ENCODE measurements at places on chromosomes 1 and 21.

- no peak for DNase-seq
Measured at GRCh38 chr1:211172657-211173056, 38.7 kb upstream of the KCNH1 start.

DNA sequence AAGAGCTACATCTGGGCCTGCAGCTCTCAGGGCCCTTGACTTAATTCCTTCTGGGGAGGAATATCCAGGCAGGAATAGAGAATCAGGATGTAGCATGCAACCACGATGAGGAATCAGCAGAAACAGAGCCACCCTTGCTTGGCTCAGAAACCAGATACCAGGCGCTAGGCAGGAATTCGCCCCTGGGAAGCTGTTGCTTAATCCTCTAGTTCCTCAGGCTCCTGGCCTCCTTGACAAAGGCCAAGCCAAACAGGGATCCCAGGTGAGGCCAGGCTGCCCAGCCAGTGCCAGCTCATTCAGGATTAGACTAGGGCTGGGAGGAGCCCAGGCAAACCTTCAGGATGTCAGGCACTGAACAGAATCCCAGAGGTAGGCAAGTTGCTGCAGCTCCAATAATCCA lies 48.2 kb upstream of the IRF2BP2 start:
- DNase-seq: no peak

DNA sequence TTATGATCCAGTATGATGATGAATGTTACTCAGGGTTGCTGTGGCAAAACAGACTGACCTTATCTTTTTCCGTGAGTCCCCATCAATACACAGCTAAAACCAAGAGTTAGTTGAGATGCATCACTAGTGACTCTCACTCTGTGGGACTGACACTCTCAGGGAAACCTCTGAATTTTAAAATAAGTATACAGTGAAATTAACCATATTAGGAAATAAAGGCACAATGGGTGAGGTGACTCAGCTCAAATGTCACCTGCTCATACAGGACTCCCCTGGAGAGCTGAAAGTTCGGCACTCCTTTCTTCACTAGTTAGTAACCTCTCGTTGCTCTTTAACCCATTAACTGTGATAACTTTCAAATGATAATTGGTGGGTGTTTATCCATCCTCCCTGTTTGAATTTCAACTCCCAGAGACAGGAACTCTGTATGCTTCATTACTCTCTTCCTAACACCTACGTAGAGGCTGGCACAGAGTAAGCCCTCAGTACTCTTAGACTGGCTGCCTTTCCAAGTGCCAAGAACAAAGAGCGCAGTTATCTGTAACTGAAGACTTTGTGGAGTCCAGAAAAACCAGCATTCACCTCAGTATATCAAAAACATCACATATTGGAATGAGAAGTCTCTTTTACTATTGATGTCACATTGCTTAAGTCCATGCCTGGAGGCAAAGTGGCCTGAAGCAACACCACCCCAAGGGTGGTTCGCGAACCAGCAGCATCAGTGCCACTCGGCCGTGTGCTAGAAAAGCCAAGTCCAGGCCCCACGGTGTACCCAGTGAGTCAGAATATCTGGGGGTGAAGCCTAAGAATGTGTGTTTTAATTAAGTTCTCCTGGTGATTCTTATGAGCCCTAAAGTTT lies 91.1 kb downstream of the NIBAN1 start:
- no peak for DNase-seq

- no peak for DNase-seq
Measured at GRCh38 chr1:156386949-156387869, 18.2 kb downstream of the RHBG start.

DNA sequence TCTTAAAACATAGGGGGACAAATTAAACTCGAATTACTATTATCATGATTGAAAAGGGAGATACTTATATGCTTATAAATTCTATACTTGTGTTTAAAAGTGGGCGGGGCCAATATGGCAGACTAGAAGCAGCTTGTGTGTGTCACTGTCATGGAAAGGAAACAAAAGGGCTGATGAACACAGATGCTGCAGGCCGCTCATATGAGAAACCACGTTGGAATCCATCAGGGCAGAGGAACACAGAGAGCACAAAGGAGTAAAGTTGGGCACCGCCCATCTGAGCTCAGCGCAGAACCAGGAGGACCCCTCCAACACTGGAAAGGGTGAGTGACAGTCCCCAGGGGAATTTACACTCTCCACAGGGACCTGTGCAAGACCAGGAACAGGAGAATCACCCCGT lies 107.0 kb downstream of the SLC5A9 start:
- DNase-seq: no peak

DNA sequence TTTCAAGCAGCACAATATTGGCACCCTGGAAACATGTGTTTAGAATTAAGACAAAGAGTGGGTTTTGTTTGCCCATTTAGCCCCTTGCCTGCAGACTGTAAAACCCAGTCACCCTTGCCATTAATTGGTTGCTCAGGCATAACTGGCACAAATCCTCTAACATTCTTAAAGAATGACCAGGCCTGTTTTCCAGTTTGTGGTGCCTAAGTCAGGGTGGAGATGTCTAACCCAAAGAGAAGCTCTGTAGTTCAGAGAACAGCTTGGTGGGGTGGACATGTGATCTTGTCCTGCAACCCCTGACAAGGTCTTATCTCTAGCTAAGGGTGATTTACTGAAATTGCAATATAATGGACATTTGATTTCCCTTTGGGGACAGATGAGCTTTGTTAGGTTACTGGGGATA lies 8.8 kb upstream of the ANGPTL7 start:
- no peak for DNase-seq

- no peak for DNase-seq
Measured at GRCh38 chr1:93635614-93636543, 45.8 kb downstream of the BCAR3 start.

- no peak for DNase-seq
Measured at GRCh38 chr1:164311377-164311776, 247.6 kb upstream of the PBX1 start.

DNA sequence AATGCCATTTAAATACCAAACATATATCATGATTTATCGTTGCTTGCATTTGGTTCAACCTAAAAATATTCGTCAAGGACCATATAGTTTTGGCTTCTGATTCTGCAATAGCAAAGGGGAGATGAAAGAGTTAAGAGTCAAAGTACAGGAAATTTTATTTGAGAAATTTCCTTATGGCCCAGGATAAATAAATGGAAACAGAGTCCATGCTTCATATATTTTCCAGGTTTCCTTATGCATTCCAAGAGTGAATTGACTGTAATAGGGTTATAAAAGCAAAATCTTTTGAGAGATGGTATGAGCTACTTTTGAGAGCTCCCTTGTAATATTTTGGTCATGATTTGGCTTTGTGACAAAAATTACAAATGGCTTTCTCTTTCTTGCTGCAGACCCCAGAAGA lies 140.1 kb downstream of the HMCN1 start:
- DNase-seq: no peak

DNA sequence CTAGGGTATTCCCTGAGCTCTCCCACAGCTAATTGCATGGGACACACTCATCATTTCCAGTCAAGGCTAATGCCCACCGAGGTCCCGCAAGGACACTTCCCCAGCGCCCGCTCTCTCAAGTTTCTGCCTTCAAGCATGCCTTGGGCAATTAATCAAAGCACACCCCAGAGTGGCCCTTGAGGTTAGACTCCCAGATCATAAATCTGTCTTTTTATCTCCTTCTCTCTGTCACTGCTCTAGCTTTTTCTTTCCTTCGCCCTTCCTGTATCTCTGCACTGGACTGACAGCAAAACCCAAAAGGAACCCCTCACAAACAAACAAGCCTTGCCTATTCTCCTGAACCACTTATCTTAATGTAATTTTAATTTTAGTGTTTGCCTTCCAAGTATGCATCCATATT lies 7.9 kb upstream of the EXOSC10 start:
- DNase-seq: no peak

GRCh38 chr1:21048462-21048861 lies 128.2 kb downstream of the EIF4G3 start:
- peak; percentile 69 for DNase-seq

- no peak for DNase-seq
Measured at GRCh38 chr1:241605146-241605805, 34.9 kb downstream of the CHML start.

GRCh38 chr1:227411066-227411465 lies 92.8 kb upstream of the CDC42BPA start:
- DNase-seq: no peak

DNA sequence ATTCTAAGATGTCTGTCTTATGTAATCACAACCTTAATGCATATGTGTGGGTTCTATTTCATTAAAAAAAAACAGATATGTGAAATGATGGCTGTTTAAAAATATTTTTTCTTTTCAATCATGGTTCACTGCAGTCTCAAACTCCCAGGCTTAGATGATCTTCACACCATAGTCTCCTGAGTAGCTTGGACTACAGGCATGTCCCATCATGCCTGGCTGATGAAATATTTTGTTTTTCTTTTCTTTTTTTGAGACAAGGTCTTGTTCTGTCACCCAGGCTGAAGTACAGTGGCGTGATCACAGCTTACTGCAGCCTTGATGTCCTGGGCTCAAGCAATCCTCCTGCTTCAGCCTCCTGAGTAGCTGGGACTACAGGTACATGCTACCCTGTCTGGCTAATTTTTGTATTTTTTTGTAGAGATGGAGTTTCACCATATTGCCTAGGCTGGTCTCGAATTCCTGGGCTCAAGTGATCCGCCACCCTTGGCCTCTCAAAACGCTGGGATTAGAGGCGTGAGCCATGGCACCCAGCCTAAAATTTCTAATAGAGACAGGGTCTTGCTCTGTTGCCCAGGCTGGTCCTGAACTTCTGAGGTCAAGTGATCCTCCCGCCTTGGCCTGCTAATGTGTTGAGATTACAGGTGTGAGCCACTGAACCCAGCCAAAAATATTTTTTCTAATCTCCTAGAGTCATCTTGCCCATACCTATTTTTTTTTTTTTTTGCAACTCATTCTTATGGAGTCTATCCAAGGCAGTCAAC lies 67.6 kb downstream of the GIPC2 start:
- no peak for DNase-seq

DNA sequence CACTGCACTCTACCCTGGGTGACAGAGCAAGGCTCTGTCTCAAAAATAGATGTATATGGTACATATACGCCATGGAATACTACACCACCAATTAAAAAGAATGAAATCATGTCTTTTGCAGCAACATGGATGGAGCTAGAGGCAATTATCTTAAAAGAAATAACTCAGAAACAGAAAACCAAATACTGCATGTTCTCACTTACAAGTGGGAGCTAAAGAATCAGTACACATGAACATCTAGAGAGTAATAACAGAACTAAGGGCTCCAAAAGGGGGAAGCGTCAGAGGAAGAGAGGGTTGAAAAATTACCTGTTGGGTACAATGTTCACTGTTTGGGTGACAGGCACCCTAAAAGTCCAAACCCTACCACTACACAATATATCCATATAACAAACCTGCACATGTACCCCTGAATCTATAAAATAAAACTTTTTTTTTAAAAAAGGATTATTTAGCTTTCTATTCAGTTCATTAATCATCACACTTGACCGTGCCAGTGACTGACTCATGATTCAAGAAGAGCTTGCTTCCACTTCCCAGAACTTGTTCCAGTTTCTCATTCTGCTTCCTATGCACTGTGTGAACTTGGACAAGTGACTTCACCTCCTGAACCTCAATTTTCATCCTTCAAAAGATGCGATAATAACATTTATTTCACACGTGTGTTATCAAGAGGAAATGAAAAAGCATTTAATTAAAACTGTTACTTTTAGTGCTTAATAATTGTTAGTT lies 109.6 kb downstream of the PLPP3 start:
- no peak for DNase-seq

GRCh38 chr1:215631040-215631439 lies 63.9 kb downstream of the KCTD3 start:
- DNase-seq: no peak

DNA sequence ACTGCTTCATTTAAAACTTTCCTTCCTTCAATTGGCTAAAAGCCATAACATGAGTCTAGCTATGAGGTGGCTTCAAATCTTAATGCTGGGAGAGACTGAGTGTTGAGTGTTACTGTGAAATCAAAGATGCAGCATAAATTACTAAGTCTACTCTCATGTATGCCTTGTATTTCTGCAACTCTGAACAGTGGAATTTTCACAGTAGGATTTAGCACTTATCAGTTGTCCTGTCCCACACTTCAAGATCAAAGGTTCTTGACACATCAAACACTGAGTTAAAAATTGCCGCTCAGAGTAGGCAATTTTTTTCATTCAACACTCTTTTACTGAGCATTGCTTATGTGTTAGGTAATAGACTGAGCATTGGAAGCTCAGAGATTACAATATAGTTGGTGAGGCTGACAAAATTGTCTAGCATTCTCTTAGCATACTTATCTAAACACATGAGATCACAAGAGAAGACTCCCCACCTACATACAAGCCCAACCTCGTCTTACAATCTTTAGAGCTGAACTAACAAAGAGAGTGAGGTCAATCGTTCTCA lies 56.4 kb upstream of the ADORA3 start:
- no peak for DNase-seq

DNA sequence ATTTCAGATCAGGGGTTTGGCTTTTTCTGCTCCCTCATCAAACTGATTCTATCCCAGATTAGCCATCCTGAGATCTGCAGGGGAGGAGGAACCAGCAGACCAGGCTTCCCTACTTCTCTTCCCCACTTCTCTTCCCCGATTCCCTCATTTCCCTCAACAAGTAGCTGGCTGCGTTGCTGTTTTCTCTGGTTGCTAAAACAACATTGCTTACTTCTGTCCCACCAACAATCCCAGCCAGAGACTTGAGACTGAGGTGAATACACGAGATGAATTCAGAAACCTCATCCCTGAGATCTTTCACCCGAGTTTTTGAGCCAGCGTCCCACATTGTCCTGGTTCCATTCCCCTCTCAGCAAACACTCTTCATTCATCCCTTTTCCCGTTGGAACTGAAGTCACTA lies 22.4 kb downstream of the DYRK3 start:
- DNase-seq: no peak

- no peak for DNase-seq
Measured at GRCh38 chr1:80579055-80579454, 1221.7 kb upstream of the ADGRL2 start.

GRCh38 chr1:165703648-165704047 lies 5.3 kb upstream of the ALDH9A1 start:
- DNase-seq: no peak

- no peak for DNase-seq
Measured at GRCh38 chr1:30901798-30902581, 6.6 kb downstream of the SDC3 start.

- no peak for DNase-seq
Measured at GRCh38 chr1:116453906-116454305, 80.9 kb downstream of the ATP1A1 start.

DNA sequence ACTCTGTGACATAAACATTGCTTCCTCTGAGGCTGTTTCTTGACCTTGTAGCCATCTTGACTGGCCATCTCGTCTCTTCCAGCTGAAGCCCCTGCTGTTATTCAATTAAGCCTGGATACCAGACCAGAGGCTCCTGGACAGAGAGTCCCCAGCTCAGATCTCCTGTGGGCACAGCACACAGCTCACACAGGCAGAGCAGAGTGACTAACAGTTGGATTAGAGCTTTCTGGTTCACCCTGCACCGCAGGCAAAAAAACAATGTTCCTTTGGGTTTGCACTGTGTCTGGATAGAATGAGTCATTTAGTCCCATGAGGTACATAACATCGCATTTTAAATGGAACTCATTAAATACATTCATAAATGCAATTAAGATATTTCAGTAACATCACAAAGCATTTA lies 33.4 kb upstream of the USH2A start:
- DNase-seq: no peak

- DNase-seq: no peak
Measured at GRCh38 chr1:15243275-15244043, 3.6 kb upstream of the FHAD1 start.

- DNase-seq: no peak
Measured at GRCh38 chr1:178134061-178134460, 40.2 kb downstream of the RASAL2 start.

- no peak for DNase-seq
Measured at GRCh38 chr1:247111259-247111699, 7.1 kb upstream of the ZNF669 start.

GRCh38 chr1:2198571-2198970 lies 4.0 kb upstream of the FAAP20 start:
- no peak for DNase-seq

All from GF-D8 (cell line).